Activated T-cell treated with anti-CD3 and anti-CD28 coated beads for 48 hours (primary cell): ENCODE measurements at places on chromosomes 2 and 18.

- DNase-seq = no peak
Measured at GRCh38 chr2:45612285-45612684, 1.2 kb upstream of the SRBD1 start.

GRCh38 chr2:174931724-174932123 lies 73.5 kb downstream of the CHN1 start:
- no peak for DNase-seq

DNA sequence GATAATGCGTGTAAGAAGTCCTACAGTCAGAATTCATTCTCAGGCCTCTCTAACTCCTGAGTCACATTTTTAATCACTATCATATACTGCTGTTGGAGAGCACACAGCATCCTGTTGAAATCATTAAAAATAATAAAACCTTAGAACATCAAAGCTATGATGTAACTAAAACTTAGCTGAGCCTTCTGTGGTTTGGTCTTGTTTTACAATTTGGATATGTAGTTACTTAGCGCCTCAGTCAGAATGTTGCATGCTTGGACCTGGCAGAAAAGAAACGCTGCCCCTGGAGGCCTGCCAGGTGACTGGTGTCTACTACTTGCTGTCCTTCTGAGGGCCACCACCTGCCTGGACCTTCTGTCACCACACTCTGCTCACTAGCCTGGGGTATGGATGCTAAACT lies 261.1 kb upstream of the RASGRP3 start:
- no peak for DNase-seq

DNA sequence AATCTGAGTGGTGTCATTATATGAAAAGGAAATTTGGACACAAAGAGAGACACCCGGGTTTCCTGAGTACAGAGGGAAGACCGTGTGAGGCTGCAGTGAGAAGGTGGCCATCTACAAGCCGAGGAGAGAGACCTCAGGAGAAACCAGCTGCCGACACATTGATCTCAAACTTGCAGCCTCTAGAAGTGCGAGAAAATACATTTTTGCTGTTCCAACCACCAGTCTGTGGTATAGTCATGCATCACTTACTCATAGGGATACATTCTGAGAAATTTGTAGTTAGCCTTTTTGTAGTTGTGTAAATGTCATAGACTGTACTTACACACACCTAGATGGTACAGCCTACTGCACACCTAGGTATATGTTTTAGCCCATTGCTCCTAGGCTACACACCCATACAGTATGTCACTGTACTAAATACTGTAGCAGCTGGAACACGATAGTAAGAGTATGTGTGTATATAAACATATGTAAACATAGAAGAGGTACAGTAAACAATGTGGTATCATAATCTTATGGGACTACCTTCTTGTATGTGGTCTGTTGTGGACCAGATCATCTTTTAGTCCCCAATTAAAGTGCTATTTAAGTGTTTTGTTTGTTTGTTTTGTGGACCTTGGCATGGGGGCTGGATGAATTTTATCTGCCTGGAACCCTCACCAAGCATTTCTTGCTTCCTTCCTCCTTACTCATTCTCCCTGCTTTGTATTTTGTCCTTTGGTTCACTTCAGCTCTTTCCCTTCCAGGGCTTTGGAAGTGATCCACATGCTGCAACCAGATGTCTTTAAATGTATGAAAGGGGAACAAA lies 38.3 kb upstream of the SESTD1 start:
- DNase-seq = no peak

GRCh38 chr18:13035249-13035914 lies 44.2 kb downstream of the CEP192 start:
- DNase-seq = no peak

GRCh38 chr2:191661097-191661924 lies 16.6 kb upstream of the NABP1 start:
- no peak for DNase-seq

DNA sequence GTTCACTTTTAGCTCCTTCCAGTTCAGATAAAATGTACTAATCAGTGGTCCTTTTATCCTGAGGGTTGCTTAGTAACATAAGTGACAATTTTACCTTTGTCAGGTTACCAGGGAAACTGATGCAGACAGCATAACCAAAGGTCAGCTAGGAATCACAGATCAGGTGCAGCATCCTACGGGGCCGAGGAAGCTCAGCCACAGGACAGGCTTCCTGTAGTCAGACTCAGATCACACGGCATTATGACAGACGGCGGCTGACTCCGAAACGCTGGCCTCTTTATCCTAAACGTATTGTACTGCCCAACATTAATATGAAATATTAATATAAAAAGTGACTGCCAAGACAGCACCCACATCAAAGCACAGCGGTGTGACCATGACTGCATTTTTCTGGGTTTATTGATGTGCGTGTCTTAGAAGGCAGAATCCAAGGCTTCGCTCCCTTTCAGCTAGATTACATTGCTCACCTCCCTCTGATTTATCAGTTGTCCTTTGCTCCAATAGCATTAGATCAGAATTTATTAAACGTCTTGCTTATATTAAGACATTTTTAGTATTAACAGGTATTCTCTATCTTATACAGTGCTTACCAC lies 444.5 kb downstream of the CMPK2 start:
- no peak for DNase-seq

- DNase-seq = no peak
Measured at GRCh38 chr18:26483633-26484032, 64.7 kb downstream of the KCTD1 start.

- DNase-seq = no peak
Measured at GRCh38 chr18:55863391-55863706, 275.4 kb upstream of the TCF4 start.

GRCh38 chr2:151239624-151240023 lies 22.0 kb downstream of the RBM43 start:
- DNase-seq = no peak
